Activated CD4-positive, alpha-beta T cell treated with anti-CD3 and anti-CD28 coated beads, Interleukin-2, amount 50 U/mL, for 16 hours (primary cell): ENCODE measurements at places on chromosomes 7 and 10.

DNA sequence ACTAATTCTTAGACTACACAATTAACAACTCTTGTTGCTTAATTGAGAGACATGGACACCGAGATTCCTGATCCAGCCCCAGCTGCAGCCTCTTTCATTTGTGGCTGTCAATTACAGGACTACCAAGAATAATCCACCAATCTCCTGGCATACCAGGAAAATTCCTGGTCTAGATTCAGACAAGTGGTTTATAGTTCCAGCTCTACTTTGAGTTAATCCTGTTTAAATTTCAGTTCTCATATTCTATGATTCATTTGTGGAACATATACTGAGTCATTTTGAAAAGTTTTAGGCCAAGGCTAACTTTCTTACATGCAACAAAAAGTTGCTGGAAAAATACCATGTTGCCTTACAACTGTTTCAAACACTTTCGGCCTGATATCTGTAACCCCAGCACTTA lies 253.5 kb downstream of the MAGI2 start:
- DNase-seq: no peak

- DNase-seq: no peak
Observed at GRCh38 chr10:61860964-61861758, 40.3 kb upstream of the ARID5B start.

DNA sequence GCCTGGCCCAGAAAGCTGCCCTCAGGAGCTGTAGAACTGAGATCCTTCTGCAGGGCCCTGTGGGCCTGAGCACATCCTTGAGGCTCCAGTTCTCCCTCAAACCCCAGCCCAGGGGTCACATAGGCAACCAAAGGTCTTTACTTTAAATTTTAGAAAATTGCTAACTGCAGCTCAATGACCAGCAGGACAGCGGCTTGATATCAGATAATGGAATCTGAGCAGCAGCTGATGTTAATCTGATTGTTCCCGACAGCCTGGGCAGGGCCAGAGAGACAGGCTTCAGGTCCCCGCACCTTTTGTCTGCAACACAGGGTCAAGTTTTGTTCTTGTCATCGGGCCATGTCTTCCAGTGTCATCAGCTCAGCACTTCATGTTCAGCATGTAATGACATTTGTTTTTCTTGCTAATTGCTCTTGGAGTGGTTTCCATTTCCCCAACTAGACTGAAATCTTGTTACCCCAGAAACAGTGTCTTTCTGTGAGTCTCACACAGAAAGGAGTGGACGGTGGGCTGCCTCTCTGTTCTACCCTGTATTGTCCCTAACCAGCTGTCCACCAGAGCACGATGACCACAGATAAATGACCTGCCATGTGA lies 91.0 kb downstream of the PAXIP1 start:
- DNase-seq: no peak

DNA sequence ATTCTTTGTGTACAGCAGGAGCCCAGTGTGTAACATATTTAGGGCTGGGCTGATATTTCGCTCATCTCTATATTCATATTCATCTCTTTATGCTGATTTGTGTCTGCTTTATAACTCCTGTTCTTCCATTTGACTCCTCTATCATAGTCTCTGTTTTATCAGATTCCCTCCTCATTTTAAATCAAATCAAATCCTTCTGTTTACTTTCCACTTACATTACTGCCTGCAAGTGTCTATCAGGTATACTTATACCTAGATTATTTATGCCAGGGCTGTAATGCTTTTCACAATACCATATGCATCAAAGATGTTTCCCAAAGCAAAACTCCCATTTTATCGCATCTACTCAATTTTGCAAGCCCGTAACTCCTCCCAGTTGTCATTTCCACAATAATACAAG lies 990.7 kb downstream of the SORCS1 start:
- DNase-seq: no peak

- DNase-seq: peak; percentile 68
Observed at GRCh38 chr10:63573068-63573697, 52.0 kb downstream of the REEP3 start.

GRCh38 chr10:116536810-116537209 lies 8.9 kb upstream of the PNLIP start:
- no peak for DNase-seq

- DNase-seq: no peak
Observed at GRCh38 chr10:105207476-105207995, 566.4 kb downstream of the SORCS3 start.

DNA sequence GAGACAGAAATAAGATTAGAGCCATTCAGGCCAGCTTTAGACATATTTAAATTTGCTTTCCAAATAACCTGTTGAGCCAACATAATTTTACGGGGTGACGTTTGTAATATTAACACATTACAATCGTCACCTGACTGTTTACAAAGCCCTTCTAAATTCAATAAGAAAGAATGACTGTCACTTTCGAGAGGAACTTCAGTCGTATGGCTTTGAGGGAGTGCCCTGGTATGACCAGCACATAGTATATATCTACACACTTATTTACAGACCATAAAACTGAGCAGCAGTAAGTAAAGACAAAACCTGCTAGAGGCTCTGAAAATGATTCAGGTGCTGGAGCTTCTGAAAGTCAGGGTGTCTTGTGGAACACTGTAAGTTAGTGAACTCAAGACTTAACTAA lies 62.4 kb downstream of the BLNK start:
- DNase-seq: no peak

DNA sequence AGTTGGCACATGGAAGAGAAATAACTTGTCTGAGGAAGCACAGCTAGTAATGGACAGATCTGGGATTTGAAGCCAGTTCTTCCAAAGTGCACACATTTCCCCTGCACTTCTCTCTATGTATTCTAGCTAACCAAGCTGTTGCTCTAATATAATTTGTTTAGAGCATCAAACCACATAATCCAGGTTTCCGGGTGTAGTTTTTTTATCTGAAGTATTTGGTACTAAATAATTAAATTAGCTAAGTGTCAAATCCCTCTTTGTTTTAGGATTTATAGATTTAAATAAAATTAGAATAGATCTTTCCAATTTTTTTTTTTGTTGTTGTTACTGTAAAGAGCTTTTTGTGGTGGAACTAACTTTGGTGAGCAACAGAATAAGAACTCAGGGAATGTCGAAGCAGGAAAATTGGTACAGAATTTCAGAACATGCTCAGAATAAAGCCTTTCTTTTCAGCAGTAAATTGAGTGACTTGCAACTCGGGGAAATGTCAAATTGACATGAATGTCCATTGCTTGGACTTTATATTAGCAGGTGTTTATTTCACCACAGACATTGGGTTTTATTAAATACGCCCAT lies 33.7 kb downstream of the CAMK1D start:
- no peak for DNase-seq

DNA sequence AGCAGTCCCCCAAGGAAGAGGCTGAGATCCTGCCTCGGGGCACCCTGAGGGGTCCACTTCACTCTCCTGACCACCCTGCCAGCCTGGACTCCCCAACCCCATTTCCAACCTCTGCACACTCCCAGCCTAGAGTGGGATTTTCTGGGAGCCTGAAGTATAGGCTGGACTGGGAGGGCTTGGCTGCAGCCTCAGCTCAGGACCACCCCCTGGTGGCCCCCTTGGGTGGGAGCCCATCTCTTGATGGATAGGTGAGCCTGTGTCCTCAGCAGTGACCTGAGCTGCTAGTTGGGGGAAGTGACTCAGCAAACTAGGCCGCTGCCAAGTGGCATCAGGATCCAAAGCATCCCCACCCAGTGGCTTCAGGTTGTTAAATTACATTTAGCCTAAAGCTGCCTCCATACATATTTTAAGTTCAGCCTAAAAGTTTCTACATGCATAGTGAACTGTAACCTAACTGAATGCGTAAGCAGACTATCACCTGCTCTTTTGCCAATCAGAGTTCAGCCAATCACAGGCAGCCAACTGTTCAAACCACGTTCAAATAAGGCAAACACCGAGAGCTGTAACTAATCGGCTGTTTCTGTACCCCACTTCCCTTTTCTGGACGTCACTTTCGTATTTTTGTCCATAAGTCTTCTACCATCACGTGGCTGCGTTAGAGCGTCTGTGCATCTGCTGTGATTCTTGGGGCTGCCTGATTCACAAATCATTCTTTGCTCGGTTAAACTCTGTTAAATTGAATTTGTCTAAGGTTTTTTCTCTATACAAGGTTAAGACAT lies 144.0 kb downstream of the PLPP4 start:
- no peak for DNase-seq

DNA sequence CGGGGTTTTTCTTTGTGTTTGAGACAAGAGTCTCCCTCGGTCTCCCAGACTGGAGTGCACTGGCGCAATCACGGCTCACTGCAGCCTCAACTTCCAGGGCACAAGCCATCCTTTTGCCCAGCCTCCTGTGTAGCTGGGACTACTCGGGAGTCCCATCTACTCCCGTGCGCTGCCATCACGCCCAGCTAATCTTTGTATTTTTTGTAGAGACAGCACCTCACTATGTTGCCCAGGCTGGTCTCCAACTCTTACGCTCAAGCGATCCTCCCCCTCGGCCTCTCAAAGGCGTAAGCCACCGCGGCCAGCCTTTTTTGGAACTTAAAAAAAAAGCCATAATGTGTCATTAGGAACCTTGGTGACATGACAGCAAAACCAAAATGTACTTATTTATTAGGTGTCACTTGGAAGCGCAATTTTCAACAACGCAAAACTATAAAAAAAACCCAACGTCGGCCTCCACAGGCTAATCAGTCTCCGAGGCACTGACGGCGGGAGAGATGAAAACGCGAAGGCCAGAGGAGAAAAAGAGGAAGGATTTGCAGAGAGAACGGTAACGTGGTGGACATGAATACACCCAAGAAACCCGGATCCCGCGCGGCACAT lies 911 bp upstream of the HNRNPH3 start:
- DNase-seq: no peak

DNA sequence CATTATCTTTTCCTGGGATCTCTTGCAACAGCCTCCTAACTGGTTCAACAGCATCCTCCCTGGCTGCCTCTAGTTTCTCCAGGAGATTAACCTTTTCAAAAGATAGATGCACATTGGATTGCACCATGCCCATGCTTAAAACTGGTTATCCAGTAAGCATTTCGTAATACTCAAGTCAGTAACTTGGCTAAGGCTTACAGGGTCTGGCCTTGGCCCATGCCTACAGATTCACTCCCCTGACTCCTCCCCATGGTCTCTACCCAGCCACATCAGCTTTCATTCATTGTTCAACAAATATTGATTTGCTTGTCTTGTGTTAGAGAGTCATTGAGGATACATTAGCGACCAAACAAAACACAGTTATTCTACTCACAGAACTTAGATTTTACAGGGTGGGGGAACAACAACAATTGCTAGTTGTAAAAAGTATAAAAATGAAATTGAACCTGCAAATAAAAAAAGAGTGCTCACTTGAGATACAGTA lies 1.8 kb upstream of the KIF20B start:
- no peak for DNase-seq

DNA sequence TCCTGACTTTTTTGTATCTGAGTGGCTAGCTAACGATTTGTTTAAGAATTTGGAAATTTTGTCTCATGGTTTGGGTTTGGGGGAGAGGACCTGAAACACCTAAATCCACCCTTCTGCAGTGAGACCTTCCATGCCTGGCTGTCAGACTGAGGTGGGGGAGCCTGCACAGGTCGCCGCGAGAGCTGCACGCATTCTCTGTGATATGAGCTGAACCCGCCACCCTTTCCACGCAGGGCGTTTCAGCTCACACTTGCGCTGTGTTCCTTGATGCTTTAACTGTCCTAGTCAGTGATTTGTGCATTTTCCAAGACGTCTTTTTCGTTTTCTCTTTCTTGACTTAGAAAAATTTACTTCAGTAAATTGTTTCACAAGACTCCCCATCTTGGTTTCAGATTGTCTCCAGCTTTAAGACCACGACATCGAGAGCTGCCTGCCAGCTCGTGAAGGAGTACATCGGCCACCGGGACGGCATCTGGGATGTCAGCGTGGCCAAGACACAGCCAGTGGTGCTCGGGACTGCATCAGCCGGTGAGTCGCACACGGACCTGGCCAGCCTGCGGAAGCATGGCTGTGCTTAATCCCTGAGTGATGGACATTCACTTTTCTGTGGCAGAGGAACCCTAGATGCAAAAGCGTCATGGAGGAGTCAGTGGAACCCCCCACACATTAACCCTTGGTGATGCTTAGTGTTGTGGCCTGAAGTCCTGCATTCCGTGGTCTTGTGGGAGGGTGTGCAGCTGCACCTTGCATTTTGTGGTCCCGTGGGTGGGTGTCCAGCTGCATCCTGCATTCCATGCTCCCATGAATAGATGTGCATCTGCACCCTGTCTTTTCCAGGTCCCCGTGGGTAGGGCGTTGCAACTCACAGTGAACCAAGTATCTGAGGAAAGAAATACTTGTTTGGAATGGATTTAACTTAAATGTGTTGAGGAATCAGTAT lies 28.1 kb downstream of the WDR37 start:
- DNase-seq: no peak

DNA sequence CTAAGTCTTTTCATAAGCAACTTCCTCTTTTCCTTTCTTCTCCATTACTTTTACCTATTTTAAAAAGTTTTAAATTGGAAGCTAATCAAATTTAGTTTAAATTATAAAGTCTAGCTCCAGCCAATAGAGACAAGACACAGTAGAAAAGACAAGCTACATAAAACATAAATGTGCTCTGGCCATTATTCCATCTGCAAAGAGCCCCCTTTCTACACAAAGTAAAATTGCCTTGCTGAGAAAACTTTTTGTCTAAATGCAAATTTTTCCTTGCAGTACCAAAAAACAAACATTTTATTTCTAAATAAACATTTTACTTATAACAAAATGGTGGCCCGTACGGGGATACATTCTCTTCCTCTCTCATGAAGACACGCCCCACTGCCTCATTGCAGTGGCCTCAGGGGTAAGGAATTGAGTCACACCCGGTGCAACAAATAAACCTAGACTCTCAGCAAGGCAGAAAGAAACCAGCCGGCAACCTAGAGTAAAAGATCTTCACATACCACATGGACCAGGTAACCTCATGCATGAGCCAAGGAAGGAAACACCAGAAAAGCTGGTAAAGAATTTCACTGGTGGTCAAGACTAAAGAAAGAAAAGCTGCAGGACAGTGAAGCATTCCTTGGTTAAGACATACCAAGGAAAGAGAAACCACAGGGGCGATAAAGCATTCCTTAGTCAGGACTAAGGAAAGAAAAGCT lies 71.6 kb upstream of the ZNF746 start:
- DNase-seq: no peak

GRCh38 chr10:106506526-106507283 lies 657.8 kb downstream of the SORCS1 start:
- no peak for DNase-seq

DNA sequence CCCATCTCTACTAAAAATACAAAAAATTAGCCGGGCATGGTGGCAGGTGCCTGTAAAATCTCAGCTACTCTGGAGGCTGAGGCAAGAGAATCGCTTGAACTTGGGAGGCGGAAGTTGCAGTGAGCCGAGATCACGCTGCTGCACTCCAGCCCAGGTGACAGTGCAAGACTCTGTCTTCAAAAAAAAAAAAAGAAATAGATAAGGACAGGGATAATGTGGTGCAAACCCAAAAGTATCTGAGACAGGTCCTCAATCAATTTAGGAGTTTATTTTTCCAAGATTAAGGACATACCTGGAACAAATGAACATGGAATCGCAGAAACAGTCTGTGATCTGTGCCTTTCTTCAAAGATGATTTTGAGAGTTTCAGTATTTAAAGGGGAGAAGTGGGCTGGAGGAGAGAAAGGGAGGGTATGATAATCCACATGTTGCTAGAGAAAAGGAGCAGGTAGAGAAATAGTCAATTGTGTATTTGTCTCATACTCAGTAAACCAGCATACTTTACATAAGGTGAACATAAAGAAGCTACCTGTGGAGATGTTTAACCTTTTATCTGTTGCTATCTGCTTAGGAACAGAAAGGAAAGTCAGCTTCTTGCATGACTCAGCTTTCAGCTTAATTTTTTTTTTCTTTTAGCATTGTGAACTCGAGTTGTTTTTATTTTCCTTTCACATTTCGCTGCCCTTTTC lies 4.9 kb upstream of the MTPN start:
- no peak for DNase-seq
